CD8-positive, alpha-beta T cell (primary cell): ENCODE measurements at places on chromosomes 13 and 19.

DNA sequence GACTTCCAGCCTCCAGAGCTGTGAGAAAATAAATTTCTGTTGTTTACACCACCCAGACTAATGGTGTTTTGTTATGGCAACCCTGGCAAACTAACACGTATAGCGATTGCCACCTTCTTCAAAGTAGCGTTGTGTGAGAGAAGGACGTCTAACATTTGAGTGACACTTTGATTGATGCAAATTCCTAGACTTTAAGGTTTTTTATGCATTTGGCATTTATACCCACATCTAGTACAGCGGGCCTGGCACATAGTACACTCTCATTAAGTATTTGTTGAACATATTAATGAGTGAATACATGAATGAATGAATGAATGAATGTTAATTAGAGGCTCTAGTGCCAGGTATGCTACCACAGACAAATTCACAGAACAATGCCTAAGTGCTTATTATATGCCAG, 36.7 kb downstream of the POU4F1 start:
- no peak for DNase-seq

DNA sequence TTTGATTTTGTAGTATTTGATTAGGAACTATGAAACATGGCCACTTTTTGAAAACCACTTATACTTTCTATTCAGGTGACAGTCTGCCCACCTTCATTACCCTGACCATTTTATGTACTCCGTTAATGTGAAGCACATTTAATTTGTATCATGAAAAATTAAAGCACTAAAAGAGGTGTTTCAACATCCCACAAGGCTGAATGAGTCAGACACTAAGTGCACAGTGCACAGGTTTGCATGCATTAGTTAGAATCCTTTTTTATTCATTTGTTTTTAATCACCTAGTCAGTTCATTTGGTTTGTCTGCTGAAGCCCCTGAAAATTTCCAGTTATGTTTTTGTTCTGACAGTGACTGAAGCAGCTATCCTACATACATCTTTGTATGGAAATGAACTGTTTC, 271.0 kb downstream of the SLITRK5 start:
- DNase-seq, result no peak

DNA sequence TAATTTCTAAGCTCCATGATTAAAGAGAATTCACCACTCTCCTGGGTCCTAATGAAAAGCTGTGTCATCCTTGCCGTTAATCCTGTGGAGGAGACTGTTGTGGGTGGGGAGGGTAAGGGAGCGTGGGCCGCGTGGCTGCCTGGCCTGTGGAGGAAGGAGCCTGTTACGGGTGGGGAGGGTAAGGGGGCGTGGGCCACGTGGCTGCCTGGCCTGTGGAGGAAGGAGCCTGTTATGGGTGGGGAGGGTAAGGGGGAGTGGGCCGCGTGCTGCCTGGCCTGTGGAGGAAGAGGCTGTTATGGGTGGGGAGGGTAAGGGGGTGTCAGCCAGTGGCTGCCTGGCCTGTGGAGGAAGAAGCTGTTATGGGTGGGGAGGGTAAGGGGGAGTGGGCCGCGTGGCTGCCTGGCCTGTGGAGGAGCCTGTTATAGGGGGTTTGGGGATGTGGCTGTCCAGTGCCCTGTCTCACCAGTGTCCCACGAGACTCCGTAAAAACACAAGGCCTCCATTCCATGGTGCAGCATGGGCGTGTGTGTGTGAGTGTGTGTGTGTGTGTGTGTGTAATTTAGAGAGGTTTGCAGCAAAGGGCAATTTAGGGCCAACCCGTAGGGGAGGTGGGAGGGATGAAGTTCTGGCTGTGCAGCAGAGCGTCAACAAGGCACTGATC, 15.6 kb upstream of the DCUN1D2 start:
- no peak for DNase-seq

DNA sequence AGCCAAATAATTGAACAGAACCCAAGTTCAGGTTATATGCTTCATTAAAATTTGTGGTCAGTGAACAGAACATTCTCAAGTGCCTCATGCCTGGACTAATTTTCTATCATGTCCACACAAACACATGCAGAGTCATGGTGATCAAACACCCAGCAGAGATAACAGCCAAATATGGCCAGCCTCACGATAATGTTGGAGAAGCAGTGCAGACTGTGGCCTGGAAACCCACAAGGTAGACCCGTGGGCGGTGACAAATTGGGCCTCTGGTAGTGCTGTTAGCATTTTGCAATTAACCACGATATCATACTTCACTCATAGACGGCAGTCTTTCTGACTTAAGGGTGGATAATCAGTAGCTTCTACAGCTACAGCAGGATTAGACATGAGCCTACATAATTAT, 35.0 kb upstream of the VWA8 start:
- DNase-seq, result no peak

DNA sequence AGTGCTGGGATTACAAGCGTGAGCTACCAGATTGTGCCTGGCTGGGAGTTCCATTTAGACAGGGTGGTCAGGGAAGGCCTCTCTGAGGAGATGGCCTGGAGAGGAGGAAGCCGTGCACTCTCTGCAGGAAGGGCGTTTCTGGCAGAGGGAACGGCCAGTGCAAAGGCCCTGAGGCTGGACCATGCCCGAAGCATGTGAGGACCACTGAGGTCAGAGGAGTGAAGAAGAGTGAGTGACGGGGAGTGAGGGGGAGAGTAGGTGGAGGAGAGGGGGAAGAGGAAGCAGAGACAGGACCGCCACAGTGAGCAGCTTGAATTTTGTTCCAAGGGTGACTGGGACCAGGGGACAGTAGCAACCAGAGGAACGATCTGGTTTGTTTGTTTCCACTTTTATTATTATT, 32.6 kb downstream of the CELF5 start:
- no peak for DNase-seq
